ENCODE measurements at places on chromosomes 12 and 14.

DNA sequence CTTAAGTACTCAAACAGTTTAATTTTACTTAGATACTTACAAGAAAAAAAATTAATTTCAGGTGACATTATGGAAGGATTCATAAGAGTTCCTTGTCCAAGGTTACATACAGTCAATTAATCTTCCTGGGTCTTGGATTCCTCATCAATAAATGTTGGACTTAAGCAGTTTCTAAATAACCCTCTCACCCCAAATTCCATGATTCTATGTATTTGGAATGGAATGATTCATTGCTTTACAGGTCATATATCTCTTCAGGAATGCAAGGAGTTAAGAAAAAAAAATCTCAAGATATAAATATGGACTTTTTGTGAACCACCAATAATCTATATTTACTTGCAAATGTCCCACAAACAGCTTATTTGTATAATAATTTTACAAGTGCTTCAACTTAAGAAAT lies 84.2 kb upstream of the BMP4 start:
- no peak for DNase-seq

GRCh38 chr12:50302686-50303085 lies 19.4 kb upstream of the LIMA1 start:
- DNase-seq = no peak

DNA sequence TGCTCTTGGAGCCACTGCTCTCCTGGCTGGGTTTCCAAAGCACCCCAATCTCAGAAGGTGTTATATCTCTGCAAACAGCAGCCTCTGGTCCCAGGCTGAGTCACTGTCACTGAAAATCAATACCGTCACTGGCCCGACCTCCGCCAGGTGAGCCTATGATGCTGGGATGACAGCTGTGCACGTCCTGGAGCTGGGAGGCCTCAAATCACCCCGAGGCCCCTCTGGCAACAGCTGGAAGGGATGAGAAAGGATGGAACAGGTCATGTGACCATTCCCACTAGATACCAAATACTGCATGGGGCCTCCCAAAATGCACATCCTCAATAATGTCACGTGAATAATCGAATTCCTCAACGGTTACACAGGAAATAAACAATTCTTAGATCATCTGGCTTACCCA lies 190.8 kb downstream of the TTC7B start:
- DNase-seq = no peak

DNA sequence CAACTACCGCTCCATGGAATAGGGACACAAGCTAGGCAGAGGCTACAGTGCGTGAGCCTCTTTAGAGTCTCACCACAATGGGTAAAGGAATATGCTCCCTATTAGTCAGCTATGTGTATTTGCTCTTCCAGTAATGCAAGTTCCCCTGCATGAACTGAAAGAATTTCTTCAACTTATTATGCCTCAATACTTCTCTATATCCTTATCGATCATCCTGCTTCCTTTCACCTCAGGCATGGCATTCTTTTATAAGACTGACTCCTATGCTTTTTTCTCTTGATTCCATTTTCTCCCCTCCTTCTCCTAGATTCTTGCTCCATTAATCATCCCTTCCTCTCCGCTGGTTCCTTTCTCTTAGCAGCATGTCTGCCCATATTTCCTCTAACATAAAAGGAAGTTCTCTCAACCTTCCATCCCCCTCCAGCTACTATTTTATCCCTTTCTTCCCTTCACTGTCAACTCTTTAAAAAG lies 94.5 kb upstream of the CPM start:
- DNase-seq = no peak

- no peak for DNase-seq
Observed at GRCh38 chr12:78933014-78933413, 68.4 kb downstream of the SYT1 start.

DNA sequence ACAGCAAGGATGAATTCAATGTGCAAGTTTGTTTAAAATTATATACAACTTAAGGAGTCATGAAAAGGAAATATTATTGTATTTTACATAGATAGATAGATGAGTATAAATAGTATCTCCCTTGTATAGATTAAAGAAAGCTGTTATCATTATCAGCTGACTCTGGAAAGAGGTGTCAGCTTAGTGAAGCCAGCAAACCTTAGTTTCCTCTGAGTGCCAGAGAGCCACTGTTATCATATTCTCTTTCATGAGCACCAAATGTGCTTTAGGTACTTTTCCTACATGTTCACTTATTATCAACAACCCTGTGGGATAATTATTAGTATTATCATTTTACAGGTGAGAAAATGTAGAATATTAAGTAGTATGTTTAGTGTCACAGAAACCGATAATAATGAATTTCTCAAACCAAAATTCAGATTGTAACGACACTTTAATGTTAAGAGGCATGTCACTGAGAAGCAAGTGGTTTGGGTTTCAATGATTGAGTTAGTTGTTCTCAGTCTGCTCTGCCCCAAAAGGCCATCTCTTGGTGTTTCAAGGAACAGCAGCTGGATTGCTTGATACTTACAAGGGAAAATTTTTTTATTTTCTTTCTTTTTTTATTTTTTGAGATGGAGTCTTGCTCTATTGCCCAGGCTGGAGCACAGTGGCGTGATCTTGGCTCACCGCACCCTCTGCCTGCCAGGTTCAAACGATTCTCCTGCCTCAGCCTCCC lies 53.7 kb downstream of the PLEKHA5 start:
- DNase-seq = no peak

GRCh38 chr12:67624355-67624754 lies 24.2 kb upstream of the DYRK2 start:
- DNase-seq = no peak

DNA sequence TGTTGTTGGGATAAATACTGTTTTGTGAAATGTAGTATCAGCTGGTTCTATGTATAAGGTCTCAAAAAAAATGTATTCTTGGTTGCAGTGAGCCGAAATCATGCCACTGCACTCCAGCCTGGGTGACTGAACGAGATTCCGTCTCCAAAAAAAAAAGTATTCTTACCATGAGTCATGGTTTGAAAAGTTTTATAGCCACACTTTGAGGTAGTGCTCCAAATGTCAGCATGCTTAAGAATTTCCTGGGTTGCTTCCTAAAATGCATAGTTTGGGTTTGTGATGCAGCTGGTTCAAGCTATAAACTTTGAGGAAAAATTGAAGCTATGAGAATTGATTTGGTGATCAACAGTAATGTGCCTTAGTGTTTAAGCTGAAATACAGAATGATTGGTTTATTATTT lies 48.0 kb downstream of the ETNK1 start:
- peak; percentile 39 for DNase-seq

GRCh38 chr12:91400271-91400670 lies 217.7 kb upstream of the DCN start:
- no peak for DNase-seq

DNA sequence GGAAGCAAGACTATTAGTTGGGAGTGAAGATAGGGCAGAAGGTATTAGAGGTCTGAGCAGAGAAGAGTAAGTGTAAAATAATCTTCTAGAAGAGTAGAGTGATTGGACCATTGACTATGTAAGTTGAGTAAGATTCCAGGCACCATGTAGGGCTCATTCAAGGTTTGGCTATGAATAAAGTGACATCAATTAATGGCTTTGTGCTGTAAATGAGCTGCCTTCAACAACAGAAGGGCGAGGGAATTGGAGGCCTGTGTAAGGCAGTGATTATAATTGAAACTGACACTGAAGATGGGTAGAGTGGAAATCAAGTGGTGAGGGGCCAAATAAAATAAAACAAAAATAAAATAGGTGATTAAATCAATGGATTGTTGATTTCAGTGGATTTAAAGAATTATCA lies 26.4 kb downstream of the PTPRQ start:
- DNase-seq = no peak

- no peak for DNase-seq
Observed at GRCh38 chr12:83388551-83388950, 701.8 kb downstream of the TMTC2 start.

GRCh38 chr12:122981587-122982476 lies 1.4 kb downstream of the ARL6IP4 start:
- no peak for DNase-seq

DNA sequence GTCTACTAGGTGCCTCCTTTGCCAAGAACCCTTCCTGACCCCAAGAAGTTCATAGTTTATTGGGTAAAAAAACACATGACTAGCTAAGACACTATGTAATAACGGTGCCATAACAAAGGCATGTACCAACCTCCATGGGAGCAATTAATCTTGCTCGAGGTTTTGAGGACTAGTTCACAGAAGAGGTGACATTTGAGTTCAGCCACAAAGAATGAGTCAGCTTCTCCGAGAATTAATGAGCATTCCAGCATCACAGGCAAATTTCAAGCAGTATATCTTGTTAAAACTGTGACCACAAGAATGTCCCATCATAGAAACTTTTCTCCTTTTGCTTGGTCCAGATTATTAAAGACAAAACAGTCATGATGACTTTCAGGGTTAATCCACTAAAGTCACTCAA lies 113.0 kb upstream of the RAP1B start:
- peak; percentile 26 for DNase-seq

DNA sequence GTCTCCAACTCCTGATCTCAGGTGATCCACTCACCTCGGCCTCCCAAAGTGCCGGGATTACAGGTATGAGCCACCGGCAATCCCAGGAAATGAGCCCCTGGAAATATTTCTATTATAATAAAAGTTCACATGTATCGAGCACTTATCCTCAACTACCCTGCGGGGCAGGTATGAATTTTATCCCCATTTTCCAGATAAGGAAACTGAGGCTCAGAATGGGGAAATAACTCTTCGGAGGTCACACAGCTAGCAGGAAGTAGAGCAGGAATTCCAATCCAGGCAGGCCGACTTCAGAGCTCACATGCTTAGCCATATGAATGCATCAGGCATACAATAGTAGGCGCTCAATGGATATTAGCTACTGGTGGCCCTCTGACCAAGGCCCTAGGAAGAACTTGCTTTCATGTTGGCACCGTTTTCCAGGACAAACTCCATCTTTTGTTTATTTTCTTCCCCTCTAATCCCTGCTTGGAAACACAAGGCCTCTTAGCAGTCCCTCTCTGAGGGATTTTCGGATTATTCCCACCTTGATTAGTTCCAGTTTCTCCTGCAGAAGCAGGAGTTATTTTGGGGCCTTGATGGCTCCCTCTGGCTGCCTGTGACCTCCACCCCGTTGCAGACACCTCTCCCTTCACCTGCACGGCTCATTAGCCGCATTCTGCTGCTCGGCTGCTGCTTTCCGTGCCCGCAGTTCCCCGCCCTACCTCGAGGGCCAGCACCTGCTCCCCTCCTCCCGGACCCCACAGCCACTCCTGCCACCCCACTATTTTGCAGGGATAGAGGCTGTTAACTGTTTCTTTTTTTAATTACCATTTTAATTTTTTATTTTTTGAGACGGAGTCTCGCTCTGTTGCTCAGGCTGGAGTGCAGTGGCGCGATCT lies 18.7 kb upstream of the POP5 start:
- no peak for DNase-seq

- DNase-seq = no peak
Observed at GRCh38 chr12:13126494-13126893, 23.0 kb upstream of the GSG1 start.

DNA sequence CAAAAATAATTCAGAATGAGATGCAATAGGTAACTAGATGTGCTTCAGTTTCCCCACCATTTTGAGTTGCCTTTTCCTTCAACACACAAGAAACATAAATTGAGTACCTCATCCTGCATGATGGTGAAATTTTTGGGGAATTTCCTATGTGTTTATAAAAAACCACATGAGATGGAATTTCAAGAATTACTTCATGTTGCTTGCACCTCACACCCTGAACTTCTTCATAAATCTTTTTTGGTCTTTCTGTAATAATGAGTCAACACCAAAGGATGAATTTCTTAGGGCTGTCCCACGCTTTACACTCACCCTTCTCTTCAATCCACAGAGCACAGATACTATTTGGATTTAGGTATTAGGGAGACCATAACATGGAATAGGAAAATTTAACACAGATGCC lies 22.6 kb upstream of the LUM start:
- DNase-seq = peak; percentile 67

DNA sequence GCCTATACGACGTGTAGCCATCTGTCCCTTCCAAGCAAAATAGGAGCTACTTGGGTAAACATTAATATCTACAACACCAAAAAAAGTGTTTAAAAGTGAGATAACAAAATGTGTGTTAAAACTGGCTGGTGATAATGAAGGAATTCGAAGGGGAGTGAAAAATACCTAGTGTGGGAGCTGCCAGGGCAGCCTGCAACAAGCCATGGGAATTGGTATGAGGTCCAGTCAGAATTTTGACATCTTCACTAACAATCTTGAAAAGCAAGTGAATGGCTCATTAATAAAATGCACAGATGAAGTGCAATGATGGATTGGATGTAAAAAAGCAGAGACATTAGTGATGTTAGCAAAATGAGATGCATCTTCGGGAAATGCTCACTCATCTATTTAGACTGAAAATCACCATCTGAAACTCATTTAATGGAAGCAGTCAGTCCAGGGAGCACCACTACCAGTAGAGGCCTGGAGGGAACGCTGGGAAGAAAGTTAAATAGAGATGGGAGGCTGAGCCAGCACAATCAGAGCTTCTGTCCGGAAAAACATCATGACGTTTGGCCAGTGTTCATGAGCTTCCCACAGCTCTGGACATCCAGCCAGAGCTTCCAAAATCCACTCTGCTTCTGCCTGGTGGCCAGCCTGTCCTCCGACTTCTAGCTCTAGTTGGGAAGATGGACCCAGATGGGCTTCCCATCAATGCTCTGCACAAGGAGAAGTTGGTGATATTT lies 405.0 kb upstream of the TMTC1 start:
- no peak for DNase-seq

GRCh38 chr14:36675581-36675980 lies 13.9 kb downstream of the PAX9 start:
- no peak for DNase-seq

DNA sequence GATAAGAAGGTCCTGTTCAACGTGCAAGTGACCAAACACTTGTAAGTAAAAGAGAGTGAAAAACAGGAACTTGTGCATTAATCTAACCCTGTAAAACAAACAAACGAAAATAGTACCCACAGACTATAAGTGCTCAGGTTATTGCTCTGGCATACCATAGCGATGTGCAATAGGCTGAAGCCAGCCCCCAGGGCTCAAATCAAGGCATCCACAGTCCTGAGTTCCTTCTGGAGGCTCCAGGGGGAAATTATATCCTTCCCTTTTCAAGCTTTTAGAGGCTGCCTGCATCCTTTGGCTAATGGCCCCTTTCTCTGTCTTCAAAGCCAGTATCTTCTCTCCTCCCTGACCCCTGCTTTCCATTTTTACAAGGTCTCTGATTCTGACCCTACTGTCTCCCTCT lies 8.1 kb upstream of the CMAS start:
- no peak for DNase-seq

GRCh38 chr12:12546314-12546772 lies 16.3 kb downstream of the DUSP16 start:
- DNase-seq = no peak

- no peak for DNase-seq
Observed at GRCh38 chr12:6489449-6489848, 3.6 kb downstream of the MRPL51 start.

GRCh38 chr14:89977668-89978067 lies 21.9 kb downstream of the TDP1 start:
- DNase-seq = no peak

DNA sequence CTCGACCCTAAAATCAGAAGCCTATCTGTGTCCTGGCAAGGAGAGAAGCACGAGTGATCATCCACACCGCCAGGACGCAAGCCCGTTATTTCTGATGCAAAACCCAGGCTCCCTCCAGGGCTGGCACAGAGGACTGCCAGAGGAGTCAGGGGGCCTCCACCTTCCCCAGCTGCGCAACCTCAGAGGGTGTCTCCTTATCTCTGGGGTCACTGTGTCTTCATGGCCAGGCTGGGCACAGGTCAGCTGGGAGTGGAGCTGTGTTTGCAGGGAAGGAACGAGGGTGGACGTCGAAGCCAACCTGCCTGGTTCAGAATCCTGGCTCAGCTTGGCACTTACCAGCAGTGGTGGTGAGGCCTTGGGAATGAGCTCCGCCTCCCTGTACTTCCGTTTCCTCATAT lies 12.0 kb upstream of the SERPINA3 start:
- DNase-seq = no peak

- no peak for DNase-seq
Observed at GRCh38 chr12:91182636-91183455, at the start of gene DCN. Gene DCN, minus strand, starts transcription at chr12:91182817. Its CDS starts 4,265 bp downstream, at chr12:91178552.

All from AG04450 (cell line).